Activated naive CD4-positive, alpha-beta T cell treated with anti-CD3 and anti-CD28 coated beads, Interleukin-2, amount 50 U/mL, for 72 hours (primary cell): ENCODE measurements at places on chromosomes 3 and 15. TPM values are rescaled to one million over a fixed set of nuclear protein-coding genes. Genes with fewer than 3 reads are reported as not detected.

DNA sequence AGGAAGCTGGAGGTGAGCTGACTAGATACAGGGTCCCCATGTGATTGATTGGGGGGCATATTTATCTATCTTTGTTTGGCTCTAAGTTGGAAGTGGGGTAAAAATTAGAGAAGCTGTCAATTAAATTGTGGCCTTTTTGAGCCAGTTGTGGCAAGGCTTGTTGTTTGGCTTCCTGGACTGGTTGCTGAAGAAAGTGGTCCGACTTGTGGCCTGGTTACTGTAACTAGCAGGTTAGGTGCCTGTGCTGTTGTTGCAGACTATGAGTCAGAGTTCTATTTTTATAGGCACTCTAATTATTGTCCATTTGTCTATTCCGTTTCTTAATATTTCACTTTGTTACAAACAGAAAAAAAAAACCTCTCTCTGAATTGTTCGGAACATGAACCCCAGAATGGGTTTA, 129.1 kb upstream of the CNTN6 start:
- DNase-seq = no peak

The PRSS50 gene
- not detected for total RNA-seq

The PPM1L gene
- total RNA-seq = 2.1 TPM

- DNase-seq = no peak
These were observed 297.1 kb upstream of the MEIS2 start for GRCh38 chr15:37397266-37398022.

The PLSCR5 gene
- total RNA-seq = not detected

GRCh38 chr3:190554197-190554596, 40.3 kb downstream of the IL1RAP start:
- DNase-seq = no peak

The UBP1 gene
- 57.6 TPM for total RNA-seq

The XYLB gene
- 9.8 TPM for total RNA-seq

DNA sequence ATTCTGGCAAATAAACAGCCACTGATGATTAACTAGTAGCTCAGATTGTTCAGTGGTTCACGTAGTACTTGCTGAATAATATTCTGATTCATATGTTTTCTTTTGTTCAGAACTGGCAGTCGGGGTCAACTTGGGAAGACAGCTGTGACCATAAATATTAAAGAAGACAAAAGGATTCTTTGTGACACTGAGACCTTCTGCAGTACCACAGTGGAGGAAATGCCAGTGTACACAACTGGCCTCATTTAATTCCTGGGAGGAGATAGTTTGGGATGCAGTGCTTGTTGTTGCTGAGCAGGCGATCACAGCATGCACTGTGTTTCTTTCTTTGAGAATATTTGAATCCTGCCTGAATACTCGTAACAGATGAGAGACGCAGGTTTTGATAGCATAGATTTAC, 26.7 kb upstream of the MCF2L2 start:
- no peak for DNase-seq

- DNase-seq = no peak
These were observed 117.9 kb downstream of the CORO2B start for GRCh38 chr15:68696414-68697363.

- DNase-seq = no peak
These were observed 175.5 kb downstream of the CHDH start for GRCh38 chr3:53670721-53671120.

DNA sequence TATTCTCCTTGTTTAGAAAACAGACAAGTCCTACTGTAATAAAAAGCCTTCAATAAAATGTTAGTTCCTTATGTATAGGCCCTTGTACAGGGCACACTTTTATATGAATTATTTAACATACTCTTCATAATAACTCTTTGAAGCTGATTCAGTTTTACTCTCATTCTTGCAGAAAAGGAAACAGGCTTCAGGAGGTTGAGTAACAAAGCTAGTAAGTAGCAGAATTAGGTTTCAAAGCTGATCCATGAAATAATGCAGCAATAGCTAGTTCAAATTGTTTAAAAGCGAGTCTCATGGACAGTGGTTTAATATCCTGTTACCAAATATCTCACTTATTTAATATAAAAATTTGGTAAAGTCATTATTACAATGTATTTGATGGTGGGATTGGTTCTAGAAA, 25.0 kb downstream of the TCF12 start:
- DNase-seq = no peak

DNA sequence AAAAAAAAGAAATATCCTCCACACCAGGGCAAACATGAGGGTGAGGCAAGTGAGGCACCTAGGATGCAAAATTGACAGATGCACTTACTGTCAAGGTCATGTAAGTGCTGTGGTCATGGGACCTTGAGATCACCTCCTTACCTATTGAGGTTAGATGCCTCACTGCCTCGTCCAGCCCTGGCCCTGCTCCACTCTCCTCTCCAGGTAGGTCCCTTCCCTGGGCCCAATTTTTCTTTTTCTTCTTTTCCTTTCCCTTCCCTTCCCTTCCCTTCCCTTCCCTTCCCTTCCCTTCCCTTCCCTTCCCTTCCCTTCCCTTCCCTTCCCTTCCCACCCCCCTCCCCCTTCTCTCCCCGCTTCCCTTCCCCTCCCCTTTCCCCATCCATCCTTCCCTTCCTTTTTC, 71.1 kb upstream of the DLG1 start:
- no peak for DNase-seq

The TRIM42 gene
- not detected for total RNA-seq

The FXR1 gene
- 248 TPM for total RNA-seq

DNA sequence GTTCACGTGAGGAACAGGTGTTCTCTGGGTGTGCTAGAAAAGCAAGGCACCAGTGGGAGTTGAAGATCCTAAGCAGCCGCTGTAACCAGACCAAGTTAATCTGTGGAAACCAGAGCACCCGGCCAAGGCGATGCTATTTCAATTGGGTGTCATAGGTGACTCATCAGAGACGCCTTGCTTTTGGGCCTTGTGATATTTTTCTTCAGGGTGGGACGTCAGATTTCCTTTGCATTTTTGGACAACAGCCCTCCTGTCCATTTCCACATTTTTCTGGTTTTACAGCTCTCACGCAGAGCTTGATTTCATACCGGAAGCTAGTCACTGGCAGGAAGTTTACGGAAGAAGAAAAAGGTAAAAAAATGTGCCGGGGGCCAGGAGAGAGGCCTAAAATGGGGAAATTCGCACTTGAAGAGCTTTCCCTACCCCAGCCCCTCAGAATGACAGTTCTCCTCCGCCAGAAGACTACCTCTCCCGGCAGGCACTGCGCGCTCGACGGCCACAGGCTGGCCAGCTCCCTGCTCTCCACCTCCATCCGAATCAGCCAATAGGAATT, 471 bp upstream of the KBTBD8 start:
- no peak for DNase-seq

DNA sequence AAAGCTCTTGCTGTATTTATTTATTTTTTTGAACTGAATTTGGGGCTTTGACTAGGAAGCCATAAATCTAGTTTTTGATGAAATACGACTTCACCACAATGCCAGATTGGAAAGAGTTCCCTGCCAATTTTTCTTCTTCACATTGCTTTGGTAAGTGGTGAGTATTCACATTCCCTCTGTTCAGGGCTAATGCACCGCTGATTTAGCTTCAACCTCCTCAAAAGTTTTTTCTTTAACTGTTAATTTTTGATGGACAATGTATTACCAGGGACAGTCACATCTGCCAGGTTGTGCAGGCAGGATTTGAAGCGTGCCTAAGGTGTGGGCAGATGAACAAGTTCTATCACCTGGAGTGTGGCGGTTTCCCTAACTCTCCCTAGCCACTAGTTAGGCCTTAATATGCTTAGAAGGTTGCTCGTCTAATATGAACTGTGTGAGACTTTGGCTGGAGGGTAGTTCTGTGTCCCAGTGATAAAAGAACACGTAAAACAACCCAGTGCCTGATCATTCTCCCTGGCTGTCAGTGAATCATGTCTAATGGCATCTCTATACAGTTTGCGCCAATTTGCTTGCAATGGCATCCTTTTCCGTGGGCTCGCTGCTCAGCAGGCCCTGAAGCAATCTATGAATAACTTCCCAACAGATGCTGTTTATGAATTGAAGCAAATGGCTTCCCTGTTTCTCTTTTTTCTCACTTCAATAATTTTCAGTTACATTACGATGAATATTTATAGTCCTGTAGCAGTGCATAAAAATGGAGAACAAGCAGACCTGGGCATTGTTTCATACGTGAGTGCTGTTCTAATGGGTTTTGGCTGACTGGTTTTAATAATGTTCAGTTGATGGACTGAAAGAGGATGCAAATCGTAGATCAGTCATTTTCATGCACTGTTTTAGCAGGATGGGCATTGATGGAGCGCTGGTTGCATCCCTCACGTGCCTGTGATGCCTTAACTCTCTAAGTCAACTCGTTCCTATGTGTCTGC, 243.2 kb upstream of the SUCLG2 start:
- no peak for DNase-seq

The LSG1 gene
- 40.0 TPM for total RNA-seq

The BCL2A1 gene
- 50.4 TPM for total RNA-seq

- DNase-seq = no peak
These were observed 16.0 kb upstream of the GPR171 start for GRCh38 chr3:151219056-151219455.

- DNase-seq = no peak
These were observed 85.6 kb upstream of the ACP3 start for GRCh38 chr3:132231633-132232032.

GRCh38 chr3:115968871-115969270, 345.6 kb downstream of the GAP43 start:
- no peak for DNase-seq

GRCh38 chr3:172074032-172074431, 34.7 kb downstream of the FNDC3B start:
- no peak for DNase-seq

DNA sequence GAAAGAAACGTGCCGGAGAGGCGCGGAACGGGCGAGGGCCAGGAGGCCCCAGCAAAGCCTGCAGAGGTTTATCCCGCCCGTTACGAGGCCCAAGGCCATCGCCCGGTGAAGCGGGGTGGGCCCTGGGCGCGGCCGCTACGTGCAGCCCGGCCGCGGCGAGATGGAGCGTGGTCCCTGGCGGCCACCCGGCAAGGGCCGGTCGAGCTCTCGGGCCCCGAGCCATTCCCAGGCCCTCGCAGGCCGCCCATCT, 1.1 kb downstream of the PKM start:
- DNase-seq = no peak

- no peak for DNase-seq
These were observed 72.3 kb downstream of the SLCO3A1 start for GRCh38 chr15:91925794-91926193.

DNA sequence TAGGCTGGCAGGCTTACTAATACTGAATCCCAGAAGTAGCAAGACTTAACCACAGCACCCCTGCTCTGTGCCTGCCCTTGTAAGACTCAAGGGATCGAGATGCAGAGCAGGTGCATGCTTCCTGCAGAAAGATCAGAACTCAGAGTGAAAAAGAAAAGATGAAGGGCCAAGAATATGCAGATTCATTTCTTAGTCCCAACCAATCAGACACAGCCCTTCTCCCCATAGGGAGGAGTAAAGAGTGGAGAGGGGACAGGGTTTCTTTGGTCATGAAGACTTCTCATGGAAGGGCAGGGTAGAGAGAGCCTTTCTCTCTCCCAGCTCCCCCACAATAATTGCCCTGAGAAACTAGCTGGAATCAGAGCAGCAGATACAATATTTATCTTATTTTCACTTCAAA, 105.6 kb upstream of the MB21D2 start:
- DNase-seq = no peak

DNA sequence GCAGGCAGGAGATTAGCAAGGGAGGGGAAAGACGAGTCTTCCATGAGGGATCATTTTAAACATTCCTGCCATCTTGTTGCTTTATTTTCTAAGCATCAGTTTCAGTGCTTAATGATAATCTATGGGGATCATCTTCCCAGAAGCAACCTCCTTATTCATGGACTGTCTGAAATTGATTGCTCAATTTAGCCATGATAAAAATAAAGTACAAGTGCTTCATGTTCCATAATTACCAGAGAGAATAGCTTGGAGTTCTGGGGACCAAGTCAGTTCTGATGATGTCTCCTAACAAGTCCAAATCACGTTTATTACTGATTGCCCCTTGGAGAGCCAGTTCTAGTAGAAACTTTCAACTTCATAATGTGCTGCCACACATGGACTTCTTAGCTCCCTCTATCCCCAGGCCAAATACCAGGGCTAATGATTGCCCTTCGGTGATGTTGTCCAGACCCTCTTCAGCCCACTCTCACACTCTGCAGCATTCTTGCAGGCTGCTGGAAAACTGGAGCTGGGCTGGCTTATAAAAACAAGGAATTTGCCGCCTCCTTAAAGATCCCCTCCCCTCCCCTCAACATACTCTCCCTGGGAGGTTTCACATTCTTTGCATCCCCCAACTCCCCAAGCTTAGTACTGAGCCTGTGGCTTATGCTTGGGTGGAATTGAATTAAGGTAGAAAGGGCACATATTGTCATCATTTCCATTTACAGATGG, 222.1 kb upstream of the ADAMTS9 start:
- DNase-seq = no peak
